ENCODE measurements at places on chromosomes 5 and 9.
A peak's percentile ranks its signal among the peaks of the same experiment; 100 is the strongest.

DNA sequence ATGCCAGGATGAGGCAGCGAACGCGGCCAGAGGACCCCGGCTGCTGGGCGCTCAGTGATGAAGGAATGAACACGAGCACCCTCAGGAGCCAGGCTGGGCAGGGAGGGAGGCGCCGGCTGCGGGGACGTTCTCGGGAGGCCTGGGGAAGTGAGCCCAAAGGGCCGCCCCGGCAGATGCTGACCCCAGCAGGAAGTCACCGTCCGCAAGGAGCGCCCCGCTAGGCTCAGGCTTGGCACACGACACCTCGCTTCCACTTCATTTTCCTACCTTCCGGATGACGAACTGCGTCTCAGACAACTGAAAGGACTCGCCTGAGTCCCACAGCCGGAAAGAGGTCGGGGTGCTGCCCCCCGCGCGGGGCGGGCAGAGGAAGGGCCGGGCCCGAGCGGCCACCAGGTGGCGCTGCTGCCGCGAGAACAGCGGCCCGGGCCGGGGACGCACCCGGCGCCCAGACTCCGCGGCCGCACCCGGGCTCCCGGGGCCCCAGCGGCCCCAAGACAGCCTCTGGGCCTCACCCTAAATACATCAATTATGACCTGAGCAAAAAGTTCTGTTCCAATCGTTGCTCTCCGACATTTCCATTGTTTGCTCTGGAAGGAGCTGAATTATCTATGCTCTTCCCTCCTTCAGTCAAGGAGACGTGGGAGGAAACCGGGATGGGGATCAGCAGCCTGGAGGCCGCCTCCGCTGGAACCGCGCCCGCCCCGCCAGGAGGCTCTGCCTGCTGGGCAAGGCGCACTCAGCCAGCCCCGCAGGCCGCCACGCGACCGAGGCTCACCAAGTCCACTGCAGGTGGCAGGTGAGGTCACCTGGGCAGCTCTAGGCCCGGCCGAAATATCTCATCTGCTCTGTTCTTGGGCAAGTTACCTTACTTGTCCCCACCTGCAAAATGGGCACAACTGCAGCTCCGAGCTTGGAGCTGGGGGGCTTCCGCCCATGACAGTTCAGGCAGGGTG lies 107.0 kb downstream of the ZNF354C start:
- peak; percentile 18 for DNase-seq

- no peak for DNase-seq
Measured at GRCh38 chr9:123361731-123362510, 5.9 kb downstream of the CRB2 start.

GRCh38 chr5:174454464-174454863 lies 269.9 kb upstream of the MSX2 start:
- no peak for DNase-seq

- DNase-seq: no peak
Measured at GRCh38 chr9:14398473-14398872, 84.5 kb upstream of the NFIB start.

DNA sequence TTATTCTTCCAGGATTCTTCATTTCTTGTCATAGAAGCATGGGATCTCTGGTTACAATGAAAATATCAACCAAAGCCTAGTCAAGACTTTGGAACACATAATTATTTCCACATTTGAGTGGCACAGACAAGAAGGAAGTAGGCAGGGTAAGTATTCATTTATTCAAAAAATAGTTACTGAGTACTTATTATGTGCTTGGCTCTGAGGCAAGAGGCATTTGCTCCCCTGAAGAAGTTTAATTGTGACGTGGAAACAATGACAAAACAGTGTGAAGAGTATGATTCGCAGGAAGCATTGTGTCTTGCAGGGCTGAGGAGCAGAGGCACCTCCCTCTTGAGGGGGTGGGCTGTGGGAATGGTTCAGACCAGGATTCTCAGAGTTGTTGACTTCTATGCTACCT lies 45.0 kb upstream of the TNFSF15 start:
- no peak for DNase-seq

- no peak for DNase-seq
Measured at GRCh38 chr9:37503736-37504135, 18.0 kb downstream of the POLR1E start.

DNA sequence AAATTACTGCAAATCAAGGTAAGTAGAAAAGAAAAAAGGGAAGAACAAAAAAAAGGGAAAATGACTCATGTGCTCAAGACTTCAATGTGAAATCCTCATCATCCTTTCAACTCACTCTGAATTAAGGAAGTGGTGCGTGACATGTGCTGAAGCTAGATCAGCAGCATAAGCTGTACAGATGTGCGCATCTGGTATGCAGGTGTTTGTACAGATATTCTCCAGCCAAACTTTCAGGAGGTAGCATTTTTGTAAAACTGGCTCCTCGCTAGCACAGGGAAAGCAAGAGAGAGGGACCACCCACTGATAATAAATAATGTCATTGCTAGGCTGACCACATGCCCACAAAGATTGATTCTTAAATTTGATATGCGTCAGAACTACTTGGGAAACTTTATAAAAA lies 253.9 kb upstream of the RGMB start:
- no peak for DNase-seq

- DNase-seq: no peak
Measured at GRCh38 chr9:2271426-2271825, 256.3 kb downstream of the SMARCA2 start.

GRCh38 chr5:143564417-143564816 lies 160.9 kb upstream of the NR3C1 start:
- DNase-seq: no peak

GRCh38 chr5:139268364-139269202 lies 25.0 kb upstream of the MATR3 start:
- no peak for DNase-seq

GRCh38 chr5:137024044-137024443 lies 475.1 kb downstream of the SPOCK1 start:
- DNase-seq: no peak

GRCh38 chr5:6676702-6677101 lies 36.5 kb upstream of the TENT4A start:
- DNase-seq: no peak

GRCh38 chr9:108600896-108601295 lies 254.9 kb downstream of the ACTL7B start:
- no peak for DNase-seq

GRCh38 chr5:61449804-61450492 lies 117.9 kb downstream of the ZSWIM6 start:
- no peak for DNase-seq

GRCh38 chr9:76810377-76810957 lies 46.2 kb downstream of the PCA3 start:
- DNase-seq: peak; percentile 81

GRCh38 chr5:152097128-152097527 lies 172.5 kb upstream of the GLRA1 start:
- DNase-seq: no peak

- no peak for DNase-seq
Measured at GRCh38 chr9:108103046-108103693, 613.6 kb upstream of the KLF4 start.

DNA sequence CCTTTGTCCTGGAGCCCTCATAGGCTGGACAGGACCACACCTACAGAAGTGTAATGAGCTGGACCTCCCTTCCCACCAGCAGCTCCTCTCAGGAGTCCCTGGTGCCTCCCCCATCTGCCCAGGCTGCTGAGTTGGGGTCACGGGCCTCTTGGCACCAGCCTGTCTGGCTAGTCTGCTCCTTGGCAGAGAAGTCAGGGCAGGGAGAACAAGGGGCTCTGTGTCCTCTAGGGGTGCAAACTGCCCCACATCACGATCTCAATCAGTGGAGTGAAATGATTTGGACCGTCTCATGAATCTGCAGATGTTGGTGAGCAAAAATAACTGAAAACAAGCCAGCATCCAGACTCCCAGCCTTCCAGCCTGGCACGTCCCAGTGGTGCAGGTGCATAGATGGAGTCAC lies 14.9 kb upstream of the GFPT2 start:
- no peak for DNase-seq

DNA sequence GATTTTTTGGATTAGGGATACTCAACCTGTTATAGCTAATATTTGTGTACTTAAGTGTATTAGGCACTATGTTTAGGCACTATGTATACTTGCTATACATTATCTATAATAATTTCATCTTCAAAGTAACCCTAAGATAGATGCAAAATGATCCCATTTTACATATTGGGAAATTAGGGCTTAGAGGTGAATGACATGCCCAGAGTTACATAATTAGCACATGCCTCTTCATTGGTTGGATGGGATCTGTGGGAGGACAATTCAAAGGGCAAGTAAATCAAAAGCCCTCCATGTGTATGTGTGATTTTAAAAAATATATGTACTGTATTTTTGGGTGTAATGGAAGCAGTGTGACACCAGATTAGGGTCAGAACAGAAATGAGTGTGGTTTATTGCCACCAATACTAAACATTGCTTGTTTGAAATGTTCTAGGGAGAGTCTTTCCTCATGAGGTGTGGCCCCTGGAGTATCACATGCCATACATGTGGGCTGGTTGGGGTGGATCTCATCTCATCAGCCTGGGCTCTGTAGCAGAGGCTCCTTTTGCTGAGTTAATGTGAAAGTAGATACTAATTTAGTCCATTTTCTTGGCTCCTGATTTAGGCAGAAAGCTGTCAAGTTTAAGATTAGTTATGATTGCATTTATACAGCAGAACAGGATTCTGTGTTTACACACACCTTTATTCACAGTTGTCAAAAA lies 5.5 kb downstream of the C9orf85 start:
- DNase-seq: no peak

GRCh38 chr5:122581629-122582028 lies 193.3 kb upstream of the SNX2 start:
- DNase-seq: no peak

GRCh38 chr5:159805021-159805420 lies 111.3 kb upstream of the ADRA1B start:
- no peak for DNase-seq

GRCh38 chr5:74632947-74633356 lies 7.6 kb downstream of the ENC1 start:
- DNase-seq: no peak

DNA sequence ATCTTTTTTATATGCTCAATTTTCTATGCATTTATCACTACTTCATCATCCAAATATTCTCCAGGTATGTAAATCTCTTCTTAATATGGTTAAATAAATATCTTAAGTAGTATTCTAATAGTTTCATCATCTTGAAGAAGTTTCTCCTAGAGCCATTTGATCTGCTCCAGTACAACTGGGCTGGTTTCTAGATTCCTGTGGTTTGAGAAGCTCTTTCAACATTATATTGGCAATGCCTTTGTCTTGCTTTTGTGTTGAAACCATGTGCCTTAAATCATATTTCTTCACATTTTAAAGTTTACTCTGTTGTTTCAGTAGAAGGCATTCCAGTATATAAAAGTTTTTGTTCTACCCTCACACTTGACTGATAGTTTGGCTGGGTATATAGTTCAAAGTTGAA lies 27.6 kb downstream of the MBLAC2 start:
- DNase-seq: no peak

- no peak for DNase-seq
Measured at GRCh38 chr9:87451149-87451548, 46.5 kb upstream of the DAPK1 start.

DNA sequence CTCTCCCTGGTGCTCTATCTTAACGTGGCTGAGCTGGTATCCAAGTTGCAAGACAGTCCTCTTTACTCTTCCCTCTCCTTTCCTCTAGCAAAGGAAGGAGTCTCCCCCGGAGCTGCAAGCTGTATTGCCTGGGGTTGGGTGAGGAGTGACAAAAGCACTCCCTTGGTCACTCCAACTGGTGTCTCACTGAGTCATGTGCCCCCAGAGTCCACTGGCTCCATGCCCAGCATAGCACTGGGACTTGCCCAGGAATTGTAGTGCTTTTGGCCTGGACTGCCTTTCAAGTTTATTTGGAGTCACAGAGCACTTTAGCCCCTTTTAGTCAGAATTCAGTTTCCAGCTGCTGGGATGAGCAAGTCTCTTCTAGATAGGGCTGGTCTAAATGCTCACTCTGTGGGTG lies 82.6 kb upstream of the FST start:
- no peak for DNase-seq

DNA sequence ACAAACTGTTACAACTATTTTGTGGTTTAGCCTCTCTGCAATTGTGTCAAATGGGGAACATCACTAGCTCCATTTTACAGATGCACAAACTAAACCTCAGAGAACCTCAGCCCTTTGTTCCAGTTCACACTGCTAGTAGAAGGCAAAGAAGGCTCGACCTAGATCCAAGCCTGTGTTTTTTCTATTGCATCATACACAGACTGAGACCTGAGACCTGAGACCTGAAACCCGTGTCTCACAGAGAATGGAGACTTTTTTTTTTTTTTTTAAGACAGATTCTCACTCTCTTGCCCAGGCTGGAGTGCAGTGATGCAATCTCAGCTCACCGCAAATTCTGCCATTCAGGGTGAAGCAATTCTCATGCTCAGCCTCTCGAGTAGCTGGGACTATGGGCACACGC lies 120.8 kb downstream of the GALNT10 start:
- DNase-seq: no peak

GRCh38 chr9:112028242-112029221 lies 131.9 kb downstream of the UGCG start:
- no peak for DNase-seq

DNA sequence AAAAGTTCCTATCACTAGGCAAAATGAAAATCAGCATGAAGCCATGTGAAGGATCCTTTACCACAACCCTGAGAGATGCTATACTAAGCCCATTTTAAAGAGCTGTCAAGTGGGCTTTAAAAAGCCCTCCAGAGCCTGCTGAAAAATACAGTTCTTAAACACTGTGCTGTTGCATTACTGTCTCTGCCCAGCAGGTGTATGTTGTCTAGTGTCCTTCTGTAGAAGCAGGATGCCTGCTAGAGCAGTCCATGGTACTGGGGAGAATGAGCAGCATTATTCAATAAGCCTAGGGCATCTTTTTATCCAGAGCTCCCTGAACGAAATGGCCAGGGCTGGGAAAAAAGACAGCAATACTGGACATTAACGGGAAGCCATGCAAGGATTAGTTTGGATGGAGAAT lies 126.2 kb upstream of the PLCXD3 start:
- DNase-seq: peak; percentile 41

DNA sequence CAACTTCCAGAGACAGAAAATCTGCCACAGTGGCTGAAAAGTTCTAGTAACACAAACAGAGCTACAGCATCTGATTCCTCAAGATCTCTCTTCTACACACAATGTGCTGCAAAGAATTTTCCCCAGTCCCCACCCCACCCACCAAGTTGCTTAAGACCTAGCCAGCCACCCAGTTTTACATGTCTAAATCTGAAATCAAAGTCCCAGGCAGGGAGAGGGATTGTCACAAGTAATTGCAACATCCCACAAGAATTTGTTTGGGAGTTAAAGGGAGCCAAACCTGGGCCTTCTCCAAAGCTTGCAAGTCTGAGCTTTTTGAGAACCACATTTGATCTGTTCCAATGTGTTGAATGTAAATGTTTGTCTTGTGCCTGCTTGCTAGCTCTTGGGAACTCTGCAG lies 15.5 kb downstream of the IGIP start:
- DNase-seq: no peak

- DNase-seq: no peak
Measured at GRCh38 chr5:39640552-39640951, 215.8 kb upstream of the DAB2 start.

Data from NCI-H1092 treated with DMSO at 0.1 percent for 48 hours (cell line).